AG09309 (cell line): ENCODE measurements at places on chromosomes 16 and 17.

DNA sequence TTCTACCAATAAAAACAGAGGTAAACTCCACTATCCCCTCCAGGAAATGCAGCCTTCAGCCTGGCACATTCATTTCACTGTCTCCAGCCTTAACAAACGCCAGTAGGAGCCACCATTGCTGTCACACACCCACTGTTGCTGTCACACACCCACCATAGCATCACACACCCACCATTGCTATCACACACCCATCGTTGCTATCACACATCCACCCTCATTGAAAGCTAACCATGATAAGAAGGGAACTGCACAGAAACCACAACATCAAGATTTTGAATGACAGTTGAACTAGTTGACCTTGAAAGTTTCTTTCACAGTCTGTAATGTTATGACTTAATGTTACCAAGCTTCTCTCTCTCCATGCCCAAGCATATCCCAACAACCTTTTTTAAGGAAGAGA is 38.1 kb downstream of the SHCBP1 start:
- DNase-seq = no peak

GRCh38 chr17:73010414-73010813 is 82.1 kb downstream of the SLC39A11 start:
- DNase-seq = no peak

DNA sequence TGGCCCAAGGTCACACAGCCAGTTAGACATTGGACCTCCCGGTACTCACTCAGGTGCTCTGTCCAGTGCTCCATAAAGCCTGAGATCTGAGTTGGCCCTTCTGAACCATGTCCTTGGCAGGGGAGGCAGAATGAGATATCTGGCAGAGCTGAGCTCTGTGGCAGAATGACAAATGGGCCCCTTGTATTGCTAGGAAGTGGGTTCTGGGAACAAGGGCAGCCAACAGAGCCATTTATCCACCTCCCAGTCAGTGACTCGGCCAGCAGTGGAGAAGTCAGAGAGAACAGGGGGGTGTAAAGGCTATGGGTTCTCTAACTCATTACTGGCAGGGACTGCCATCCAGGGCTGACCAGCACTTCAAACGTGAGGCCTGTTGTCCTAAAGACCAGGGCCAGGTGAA is 117.1 kb upstream of the NLRP1 start:
- DNase-seq = no peak

DNA sequence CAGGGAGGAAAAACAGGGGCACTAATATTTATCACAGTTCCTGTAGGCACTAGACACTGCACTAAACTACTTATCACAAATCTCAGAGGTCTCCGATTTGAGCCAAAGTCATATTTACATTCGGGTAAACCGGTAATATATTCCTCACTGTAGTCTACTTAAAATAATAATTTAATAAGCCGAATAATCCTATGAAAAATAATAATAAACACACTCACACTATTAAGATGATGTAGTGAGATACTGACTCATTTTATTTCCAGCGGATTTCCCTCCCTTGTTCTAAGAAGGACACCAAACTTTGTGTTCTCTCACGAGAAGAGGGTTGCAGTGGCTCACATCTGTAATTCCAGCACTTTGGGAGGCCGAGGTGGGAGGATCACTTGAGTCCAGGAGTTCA is 36.6 kb upstream of the TNRC6A start:
- DNase-seq = no peak

DNA sequence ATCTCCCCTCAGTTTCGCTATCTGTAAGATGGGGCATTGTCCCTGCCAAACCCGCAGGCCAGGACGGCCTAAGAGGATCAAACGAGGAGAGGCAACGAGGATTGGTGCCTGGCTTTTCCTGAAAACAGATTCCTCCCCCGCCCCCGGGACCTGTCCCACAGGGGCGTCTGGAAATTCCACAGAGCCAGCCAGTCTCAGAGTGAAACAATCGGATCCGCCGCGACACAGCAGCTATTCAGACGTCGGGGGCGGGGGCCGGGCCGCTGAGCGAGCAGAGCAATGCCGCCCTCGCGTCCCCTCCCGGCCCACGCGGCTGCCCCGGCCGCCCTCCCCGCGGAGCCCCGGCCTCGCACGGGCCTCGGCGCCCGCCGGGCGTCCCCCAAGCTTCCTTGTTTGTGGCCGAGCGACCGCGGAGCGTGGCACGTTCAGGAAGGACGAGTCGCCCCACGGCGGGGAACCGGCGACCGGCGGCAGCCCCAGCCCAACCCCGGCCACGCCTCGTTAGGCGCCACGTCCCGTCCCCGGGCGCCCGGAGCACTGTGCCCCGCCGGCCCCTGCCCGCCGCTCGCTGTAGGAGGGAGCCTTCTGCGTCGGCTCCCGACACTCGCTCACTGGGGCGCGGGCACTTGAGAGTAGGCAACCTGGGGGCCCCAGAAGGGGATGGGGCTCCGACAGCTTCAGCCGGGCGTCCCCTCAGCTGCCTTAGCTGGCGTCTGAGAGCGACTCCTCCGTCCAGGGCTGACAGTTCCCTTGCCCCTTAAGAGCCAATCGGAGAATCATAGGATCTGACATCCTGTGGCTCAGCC is 29.6 kb upstream of the PHOSPHO1 start:
- DNase-seq = peak; percentile 61

- DNase-seq = no peak
These were observed 15.7 kb downstream of the RHBDF2 start for GRCh38 chr17:76485569-76485968.

GRCh38 chr16:26186091-26186615 is 494.4 kb downstream of the HS3ST4 start:
- DNase-seq = no peak

GRCh38 chr16:80007231-80007630 is 406.7 kb upstream of the MAF start:
- DNase-seq = no peak

DNA sequence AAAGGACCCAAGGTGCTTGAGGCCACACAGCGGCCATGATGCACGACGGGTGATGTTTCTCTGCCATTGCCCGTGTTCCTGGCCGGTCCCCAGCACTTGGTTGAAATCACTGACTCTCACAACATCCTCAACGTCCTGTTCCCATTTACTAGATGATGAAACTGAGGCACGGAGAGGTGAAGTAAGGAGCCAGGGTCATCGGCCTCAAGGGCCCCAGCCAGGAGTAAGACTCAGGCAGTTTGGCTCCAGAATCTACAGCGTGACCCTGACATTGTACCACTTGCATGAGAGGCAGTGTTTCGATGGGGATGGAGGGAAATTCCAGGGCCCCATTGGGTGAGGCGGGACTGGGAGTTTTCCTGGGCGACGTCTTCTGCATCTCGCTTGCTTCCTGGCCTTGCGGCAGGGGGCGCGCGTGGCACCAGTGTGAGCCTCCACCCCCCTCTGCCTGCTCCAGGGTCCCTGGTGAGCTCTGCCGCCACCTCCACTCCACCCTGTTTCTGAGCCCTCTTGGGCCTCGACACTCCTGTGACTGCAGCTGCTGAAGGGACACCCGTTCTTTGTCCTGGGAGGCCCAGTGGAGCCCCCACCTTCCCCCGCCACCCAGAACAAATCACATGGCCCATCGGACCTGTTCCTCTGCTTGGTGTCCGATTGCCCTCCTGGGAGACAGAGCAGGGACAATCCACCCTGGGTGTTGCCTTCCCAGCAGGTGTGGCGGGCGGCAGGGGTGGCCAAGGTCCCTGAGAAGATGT is 133.0 kb upstream of the GSE1 start:
- DNase-seq = no peak

GRCh38 chr17:71578446-71578845 is 542.4 kb upstream of the SOX9 start:
- DNase-seq = no peak

DNA sequence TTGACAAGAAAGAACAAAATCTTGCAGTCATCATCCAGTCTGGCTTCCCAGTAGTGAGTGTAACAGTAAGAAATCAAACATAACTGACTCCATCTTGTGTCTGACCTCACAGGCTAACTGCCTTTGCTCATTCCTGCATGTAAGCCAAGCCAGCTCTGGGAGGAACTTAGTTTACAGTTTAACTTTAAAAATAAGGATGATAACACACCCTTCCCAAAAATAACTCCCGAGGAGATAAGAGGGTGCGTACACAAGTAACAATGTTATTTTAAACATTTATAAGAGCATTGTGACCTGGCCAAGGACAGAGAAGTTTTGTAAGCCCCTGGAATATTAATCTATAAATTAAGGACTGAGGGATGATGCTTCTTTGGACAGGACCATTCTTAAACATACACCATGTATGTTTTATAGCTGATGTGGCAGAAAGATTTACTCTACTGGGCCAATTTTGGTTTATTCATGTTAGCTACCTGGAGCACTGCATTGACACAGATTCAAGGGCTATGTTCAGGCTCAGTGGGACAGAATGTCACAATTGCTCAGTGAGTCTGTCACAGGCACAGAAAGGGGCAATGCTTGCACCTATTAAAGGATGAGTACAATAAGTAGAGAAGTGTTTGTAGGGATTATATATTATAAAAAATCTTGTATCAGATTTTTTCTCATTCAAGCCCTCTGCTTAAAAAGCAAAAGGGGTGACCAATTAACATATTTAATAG is 344.1 kb downstream of the UTP18 start:
- no peak for DNase-seq

DNA sequence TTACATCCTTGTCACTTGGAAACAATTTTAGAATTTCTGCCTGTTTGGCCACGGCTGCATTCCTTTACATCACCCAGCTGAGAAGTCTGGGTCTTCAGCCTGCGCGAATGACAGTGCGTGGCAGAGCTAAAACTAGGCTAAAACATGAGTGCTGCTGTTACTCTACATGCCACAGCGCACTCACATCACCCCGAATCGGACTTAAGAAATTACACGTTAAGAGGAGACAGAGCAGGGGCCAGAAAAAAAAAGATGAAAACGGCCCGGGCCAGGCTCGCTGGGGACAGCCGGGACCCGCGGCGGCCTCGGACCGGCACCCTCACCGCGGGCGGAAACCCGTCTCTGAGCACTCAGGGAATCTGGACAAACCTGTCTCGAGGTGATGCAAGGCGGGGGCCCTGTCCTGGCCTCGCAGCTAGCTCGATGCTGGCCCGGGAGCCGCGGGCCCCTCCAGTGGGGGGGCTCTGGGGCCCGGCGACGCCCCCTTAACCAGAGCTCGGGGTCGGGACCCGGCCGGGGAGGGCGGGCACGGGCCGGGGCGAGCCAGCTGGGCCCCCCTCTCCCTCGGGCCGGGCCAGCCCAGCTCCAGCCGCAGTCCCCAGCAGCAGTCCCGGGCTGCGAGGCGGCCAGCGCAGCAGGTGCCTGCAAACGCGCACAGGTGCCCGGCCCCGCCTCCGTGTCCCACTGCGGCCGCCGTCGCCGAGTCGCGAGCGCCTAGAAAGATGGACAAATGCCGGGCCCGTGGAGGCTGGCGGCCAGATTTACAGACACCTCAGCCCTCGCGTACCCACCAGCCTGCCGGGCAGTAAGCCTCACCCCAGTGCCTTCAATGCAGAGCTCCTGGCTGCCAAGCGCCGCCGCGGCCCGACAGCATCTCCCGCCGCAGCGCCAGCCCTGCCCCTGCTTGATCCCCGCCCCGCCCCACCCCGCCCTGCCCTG is at the start of gene AKTIP:
TSS of gene AKTIP (minus strand) at position 879 of the 939 bp plus-strand sequence. CDS start 2,950 bp downstream, outside the sequence.
- DNase-seq = no peak
